ENCODE measurements at places on chromosomes 13 and 19. TPM values are rescaled to one million over a fixed set of nuclear protein-coding genes. Genes with fewer than 3 reads are reported as not detected.

The LIM2 gene
- 0.04 TPM for polyA plus RNA-seq

The MIR17HG gene
- polyA plus RNA-seq = 8.2 TPM

The ZIC5 gene
- polyA plus RNA-seq = not detected

The ZNF844 gene
- 1.8 TPM for polyA plus RNA-seq

The CAB39L gene
- polyA plus RNA-seq = 2.7 TPM

DNA sequence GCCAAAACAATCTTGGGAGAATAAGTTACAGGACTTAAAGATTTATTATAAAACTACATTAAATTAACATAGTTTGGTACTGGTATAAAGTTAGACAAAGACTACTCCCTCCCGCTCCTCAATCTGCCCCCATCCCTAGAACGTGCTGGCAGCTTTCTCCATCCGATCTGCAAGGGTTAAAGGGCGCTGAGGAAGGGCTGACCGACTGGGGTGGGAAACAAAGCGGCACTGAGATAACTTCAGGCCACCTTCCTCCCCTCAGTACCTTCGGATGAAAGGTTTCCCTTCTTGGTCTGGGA is 790 bp upstream of the SUGT1 start:
- H3K36me3 ChIP-seq = no peaks in the 10 kb centered on the region
- no peak for DNase-seq
- peak overlapping the region; percentile 94 for H3K4me3 ChIP-seq
- H3K4me1 ChIP-seq = peaks cover 4% of the 10 kb centered on the region
- no peaks in the 10 kb centered on the region for H3K27me3 ChIP-seq
- peak overlapping the region; percentile 90 for H3K27ac ChIP-seq
